GM23248 (cell line): ENCODE measurements at places on chromosomes 4 and X. TPM values are rescaled to one million over a fixed set of nuclear protein-coding genes. Genes with fewer than 3 reads are reported as not detected.
A peak's percentile ranks its signal among the peaks of the same experiment; 100 is the strongest.

- H3K36me3 ChIP-seq, result no peaks in the 10 kb centered on the region
- no peaks in the 10 kb centered on the region for H3K4me1 ChIP-seq
- no peak for DNase-seq
- no peaks in the 10 kb centered on the region for H3K27me3 ChIP-seq
Measured at GRCh38 chr4:10521424-10521823, 64.2 kb upstream of the ZNF518B start.

The RBM46 gene
- polyA plus RNA-seq, result 0.40 TPM in 1 of 2 replicates, not detected in the other

The NDST3 gene
- not detected in 2 replicates for polyA plus RNA-seq

The AGTR2 gene
- polyA plus RNA-seq, result not detected in 2 replicates

- no peaks in the 10 kb centered on the region; the same call in 1 of the 2 replicates for H3K36me3 ChIP-seq
- H3K27me3 ChIP-seq, result no peaks in the 10 kb centered on the region
- no peak overlapping the region for H3K4me3 ChIP-seq
- no peaks in the 10 kb centered on the region for H3K4me1 ChIP-seq
- DNase-seq, result peak; percentile 38
Measured at GRCh38 chrX:65723706-65724105, 56.3 kb downstream of the MSN start.

DNA sequence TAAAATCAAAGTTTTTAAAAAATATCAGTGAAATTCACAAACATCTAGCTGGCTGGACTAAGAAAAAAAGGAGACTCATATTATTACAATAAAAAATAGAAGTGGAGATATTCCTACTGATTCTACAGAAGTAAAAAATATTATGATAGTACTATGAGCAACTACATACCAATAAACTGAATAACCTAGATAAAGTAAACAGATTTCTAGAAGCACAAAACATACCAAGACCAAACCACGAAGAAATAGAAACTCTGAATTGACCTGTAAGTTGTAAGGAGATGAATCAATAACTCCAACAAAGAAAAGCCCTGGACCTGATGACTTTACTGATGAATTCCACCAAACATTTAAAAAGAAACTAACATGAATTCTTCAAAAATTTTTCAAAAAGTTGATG is 867.3 kb downstream of the PCDH18 start:
- H3K4me1 ChIP-seq, result no peaks in the 10 kb centered on the region
- no peak overlapping the region for H3K27ac ChIP-seq
- DNase-seq, result no peak
- no peak overlapping the region for H3K4me3 ChIP-seq
- H3K27me3 ChIP-seq, result no peaks in the 10 kb centered on the region

DNA sequence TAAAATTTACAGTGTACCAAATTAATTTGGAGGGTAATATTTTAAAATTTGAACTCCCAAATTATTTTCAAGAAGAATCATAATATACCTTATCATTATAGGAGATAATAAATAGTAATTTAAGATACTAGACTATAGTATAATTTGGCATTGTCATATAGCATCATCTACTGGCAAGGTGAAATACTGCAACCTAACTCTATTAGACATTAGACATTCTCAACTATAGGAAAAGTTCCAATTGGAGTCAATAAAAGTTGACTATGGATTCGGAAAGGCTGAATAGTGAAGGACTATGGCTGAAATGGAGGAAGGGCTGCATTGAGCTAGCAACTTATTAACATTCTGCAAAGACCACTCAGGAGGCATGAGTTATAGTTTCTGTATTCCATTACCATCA is 113.0 kb downstream of the PRDM5 start:
- H3K36me3 ChIP-seq, result peaks cover 7% of the 10 kb centered on the region; the same call in 1 of the 2 replicates
- H3K27me3 ChIP-seq, result no peaks in the 10 kb centered on the region
- no peak for DNase-seq

- 0 out of 2 replicates have a peak, but pooled peaks cover 2% of the 10 kb centered on the region for H3K27me3 ChIP-seq
- no peak overlapping the region for H3K27ac ChIP-seq
- H3K36me3 ChIP-seq, result no peaks in the 10 kb centered on the region
- DNase-seq, result peak; percentile 69
Measured at GRCh38 chr4:151887031-151887815, 126.4 kb upstream of the GATB start.

- no peaks in the 10 kb centered on the region for H3K27me3 ChIP-seq
- H3K4me1 ChIP-seq, result no peaks in the 10 kb centered on the region
- H3K36me3 ChIP-seq, result no peaks in the 10 kb centered on the region
- H3K27ac ChIP-seq, result no peak overlapping the region
- DNase-seq, result no peak
Measured at GRCh38 chr4:108051343-108051742, 61.7 kb downstream of the HADH start.

The CETN2 gene
- 72.0 and 74.5 TPM in 2 replicates for polyA plus RNA-seq

DNA sequence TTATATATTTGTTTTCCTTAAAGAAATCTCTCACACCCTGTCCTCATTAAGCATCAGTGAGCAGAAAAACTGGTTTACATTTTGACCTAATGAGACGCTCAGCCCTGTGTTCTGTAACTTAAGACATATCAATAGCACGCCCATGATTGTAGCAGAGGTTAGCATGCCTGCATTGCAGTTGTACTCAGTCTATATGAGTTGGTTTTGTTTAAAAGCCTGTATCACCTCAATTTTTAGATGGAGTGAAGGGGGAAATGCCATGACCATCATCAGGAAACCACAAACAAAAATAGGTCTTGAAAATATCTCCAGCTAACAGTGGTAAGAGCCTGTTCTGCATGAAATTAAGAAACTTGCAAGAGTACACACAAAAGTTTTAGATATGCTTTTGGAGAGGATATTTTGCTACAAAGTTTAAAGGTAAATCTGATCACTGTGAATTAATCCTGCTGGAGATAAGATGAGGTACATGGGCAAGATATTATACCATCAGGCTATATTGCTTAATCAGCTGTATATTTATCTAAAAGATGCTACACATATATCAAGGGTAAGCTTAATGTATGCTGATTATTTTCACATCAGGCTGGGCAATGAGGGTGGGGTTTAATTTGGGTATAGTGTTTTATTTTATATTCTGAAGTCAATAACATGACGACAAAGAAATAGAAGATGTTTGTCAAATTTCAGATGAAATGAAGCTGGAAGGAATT is 13.1 kb upstream of the COQ2 start:
- H3K27ac ChIP-seq, result no peak overlapping the region
- H3K4me1 ChIP-seq, result no peaks in the 10 kb centered on the region
- DNase-seq, result no peak
- no peaks in the 10 kb centered on the region for H3K36me3 ChIP-seq
- H3K27me3 ChIP-seq, result no peaks in the 10 kb centered on the region

- H3K27me3 ChIP-seq, result no peaks in the 10 kb centered on the region
- no peak overlapping the region for H3K4me3 ChIP-seq
- no peaks in the 10 kb centered on the region for H3K36me3 ChIP-seq
- no peak overlapping the region for H3K27ac ChIP-seq
Measured at GRCh38 chrX:9498236-9498635, 33.4 kb downstream of the TBL1X start.

GRCh38 chr4:104693601-104694201 is 199.0 kb upstream of the CXXC4 start:
- no peaks in the 10 kb centered on the region for H3K4me1 ChIP-seq
- no peaks in the 10 kb centered on the region for H3K36me3 ChIP-seq
- H3K27ac ChIP-seq, result no peak overlapping the region
- peak; percentile 28 for DNase-seq

The KLKB1 gene
- polyA plus RNA-seq, result not detected in 2 replicates

DNA sequence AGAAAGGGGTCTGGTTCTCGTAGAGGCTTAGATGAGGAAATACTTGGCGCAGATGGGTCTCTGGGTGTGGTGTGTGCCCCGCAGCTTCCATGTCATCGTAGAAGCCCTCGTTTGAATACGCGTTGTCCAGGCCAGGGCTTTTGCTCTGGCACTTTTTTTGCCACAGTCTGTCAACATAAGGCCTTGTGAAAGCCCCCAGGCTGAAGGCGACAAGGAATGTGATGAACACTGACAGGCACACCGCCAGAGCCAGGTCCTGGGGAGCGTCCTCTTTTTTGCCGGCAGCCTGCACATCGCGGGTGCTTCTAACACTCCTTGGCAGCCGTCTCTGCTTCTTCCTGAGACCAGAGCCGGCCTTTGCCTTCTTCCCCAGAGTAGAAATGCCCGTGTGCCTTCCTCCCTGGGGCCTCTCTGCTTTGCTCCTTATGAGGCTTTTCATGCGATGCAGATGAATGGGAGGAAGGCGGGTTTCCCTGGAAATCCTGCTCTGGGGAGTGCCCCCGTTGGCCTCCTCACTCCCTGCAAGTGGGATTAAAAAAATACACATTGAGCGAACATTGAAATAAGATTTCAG is 24.4 kb downstream of the LRRC66 start:
- H3K27me3 ChIP-seq, result no peaks in the 10 kb centered on the region
- no peak for DNase-seq
- H3K36me3 ChIP-seq, result no peaks in the 10 kb centered on the region
- H3K4me3 ChIP-seq, result no peak overlapping the region
- H3K4me1 ChIP-seq, result no peaks in the 10 kb centered on the region

DNA sequence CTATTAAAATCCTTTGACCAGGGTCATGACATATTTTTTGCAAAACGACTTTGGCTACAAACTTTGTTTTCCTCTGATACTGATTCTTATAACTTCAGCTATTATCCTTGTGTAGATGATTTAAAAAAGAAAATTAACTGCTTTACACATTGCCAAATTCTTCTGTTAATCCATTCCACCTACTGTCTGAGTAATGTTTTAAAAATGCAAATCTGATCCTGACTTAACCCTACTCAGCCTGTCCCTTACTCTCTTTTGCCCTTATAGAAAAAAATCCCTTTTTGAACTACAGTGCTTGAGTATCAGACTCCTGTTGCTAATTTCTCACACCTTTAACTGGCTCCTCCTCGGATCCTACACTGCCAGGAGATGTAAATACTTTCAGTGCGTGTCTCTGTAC is 723.1 kb downstream of the ADGRL3 start:
- H3K36me3 ChIP-seq, result no peaks in the 10 kb centered on the region
- H3K4me1 ChIP-seq, result no peaks in the 10 kb centered on the region
- no peak overlapping the region for H3K27ac ChIP-seq
- no peaks in the 10 kb centered on the region for H3K27me3 ChIP-seq

- no peak overlapping the region for H3K4me3 ChIP-seq
- H3K27me3 ChIP-seq, result no peaks in the 10 kb centered on the region
- no peak overlapping the region for H3K27ac ChIP-seq
- H3K36me3 ChIP-seq, result no peaks in the 10 kb centered on the region
Measured at GRCh38 chrX:18133605-18134004, 87.1 kb downstream of the BEND2 start.

The PRKG2 gene
- polyA plus RNA-seq, result 4.7 and 5.4 TPM in 2 replicates

The AFP gene
- polyA plus RNA-seq, result 0.96 and 0.98 TPM in 2 replicates

GRCh38 chr4:8105306-8106100 is 53.1 kb downstream of the ABLIM2 start:
- H3K4me3 ChIP-seq, result no peak overlapping the region
- no peak for DNase-seq
- no peak overlapping the region for H3K27ac ChIP-seq

DNA sequence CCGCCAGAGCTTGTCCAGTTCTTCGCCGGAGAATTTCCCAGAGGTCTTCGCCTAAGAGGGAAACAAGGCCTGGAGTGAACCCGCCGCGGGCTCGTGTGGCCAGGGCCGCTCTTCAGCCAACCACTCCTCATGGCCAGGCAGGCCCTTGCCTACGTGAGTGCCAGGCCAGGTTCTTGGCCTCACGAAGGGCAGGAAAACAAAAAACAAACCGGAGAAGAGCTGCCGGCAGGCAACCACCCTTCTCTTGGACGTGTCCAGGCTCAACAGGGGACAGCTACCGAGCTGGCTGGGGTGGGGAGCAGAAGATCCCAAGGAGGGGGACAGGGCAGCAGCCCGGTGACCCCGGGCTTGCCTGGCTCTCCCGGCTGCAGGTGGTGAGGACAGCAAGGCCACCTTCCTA is 13.3 kb downstream of the LRPAP1 start:
- no peaks in the 10 kb centered on the region for H3K27me3 ChIP-seq
- no peaks in the 10 kb centered on the region for H3K36me3 ChIP-seq
- no peaks in the 10 kb centered on the region for H3K4me1 ChIP-seq

DNA sequence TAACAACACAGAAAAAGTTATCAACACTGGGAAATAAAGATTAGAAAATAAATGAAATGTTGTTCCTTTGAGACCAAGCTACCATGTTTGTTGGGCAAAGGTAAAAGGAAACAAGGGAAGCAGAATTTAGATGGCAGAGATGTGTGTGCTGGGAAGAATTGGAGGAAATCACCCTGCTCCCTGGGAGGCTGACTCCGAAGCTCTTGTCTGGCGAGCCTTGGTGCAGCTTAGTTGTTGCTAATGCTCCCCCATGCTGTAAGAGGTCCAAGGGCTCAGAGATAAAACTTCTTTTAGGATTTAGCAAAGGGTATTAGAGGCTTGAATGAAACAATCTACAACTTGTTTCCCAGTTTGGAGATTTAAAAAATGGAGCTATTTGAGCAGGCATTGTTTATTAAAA is 123.8 kb upstream of the DDIT4L start:
- H3K27me3 ChIP-seq, result no peaks in the 10 kb centered on the region
- H3K27ac ChIP-seq, result no peak overlapping the region
- DNase-seq, result no peak
- H3K36me3 ChIP-seq, result no peaks in the 10 kb centered on the region

GRCh38 chr4:185016946-185017758 is 1.1 kb upstream of the HELT start:
- H3K36me3 ChIP-seq, result no peaks in the 10 kb centered on the region
- DNase-seq, result peak; percentile 34
- H3K27ac ChIP-seq, result no peak overlapping the region
- H3K4me1 ChIP-seq, result no peaks in the 10 kb centered on the region
- no peak overlapping the region for H3K4me3 ChIP-seq

The CASP3 gene
- 53.2 and 53.4 TPM in 2 replicates for polyA plus RNA-seq

DNA sequence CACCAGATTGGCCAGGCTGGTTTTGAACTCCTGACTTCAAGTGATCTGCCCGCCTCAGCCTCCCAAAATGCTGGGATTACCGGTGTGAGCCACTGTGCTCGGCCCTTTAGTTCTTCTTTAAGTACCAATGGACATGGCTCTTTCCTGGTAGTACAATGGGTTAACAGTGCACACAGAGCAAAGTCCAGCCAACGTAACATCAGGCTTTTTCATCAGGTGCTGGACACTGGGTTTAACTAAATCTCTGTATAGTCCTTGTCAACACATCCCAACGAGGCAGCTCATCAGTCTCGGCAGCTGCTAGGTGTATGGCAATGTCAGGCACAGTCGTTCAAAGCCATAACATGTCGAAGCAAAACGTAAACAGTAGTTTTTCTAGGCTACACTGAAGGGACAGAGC is 93.8 kb downstream of the HDAC8 start:
- no peaks in the 10 kb centered on the region for H3K4me1 ChIP-seq
- no peak overlapping the region for H3K27ac ChIP-seq
- no peaks in the 10 kb centered on the region for H3K27me3 ChIP-seq
- H3K36me3 ChIP-seq, result no peaks in the 10 kb centered on the region
- DNase-seq, result no peak

GRCh38 chrX:11724122-11725017 is 33.7 kb upstream of the MSL3 start:
- H3K4me1 ChIP-seq, result no peaks in the 10 kb centered on the region
- H3K27ac ChIP-seq, result no peak overlapping the region
- DNase-seq, result peak; percentile 44
- no peaks in the 10 kb centered on the region for H3K27me3 ChIP-seq
- H3K36me3 ChIP-seq, result no peaks in the 10 kb centered on the region
- no peak overlapping the region for H3K4me3 ChIP-seq

DNA sequence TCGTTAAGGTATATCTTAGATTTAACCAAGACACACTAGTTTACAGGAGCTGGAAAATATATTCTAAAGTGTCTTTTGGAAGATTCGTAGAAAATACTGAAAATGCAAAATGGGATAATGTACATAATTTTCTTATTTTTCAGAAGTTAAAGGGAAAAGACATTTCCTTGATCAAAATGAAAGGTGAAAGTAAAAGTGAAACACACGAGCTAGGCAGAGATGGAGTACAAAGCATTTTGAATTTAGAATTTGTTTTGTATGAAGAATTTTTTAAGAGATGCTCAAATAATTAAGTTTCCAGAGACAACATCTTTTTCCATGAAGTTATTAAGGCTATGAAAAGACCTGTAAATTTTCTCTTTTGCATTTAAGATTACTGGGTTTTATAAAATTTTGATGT is 2192.6 kb upstream of the AGA start:
- no peak overlapping the region for H3K4me3 ChIP-seq
- H3K27me3 ChIP-seq, result no peaks in the 10 kb centered on the region
- DNase-seq, result no peak
- no peaks in the 10 kb centered on the region for H3K36me3 ChIP-seq
